ENCODE measurements at places on chromosomes 5 and 9.

DNA sequence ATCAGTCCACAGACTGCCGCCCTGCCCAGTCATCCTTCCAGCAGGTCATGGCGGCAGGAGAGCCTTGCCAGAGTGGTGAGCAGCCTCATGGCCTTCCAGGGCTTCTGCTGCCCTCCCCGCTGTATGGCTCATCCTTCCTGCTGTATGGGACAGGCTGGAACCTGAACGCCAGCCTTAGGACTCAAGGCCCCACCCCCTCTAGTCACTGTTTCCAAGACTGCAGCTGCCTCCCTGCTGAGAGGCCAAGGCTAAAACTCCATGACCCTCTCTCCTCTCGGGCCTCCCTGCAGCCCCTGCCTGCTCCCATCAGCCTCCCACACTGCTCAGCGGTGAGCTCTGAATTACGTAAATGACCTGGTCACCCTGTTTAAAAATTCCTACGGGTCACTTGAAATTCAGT lies 227.5 kb downstream of the AGTPBP1 start:
- no peak for DNase-seq

DNA sequence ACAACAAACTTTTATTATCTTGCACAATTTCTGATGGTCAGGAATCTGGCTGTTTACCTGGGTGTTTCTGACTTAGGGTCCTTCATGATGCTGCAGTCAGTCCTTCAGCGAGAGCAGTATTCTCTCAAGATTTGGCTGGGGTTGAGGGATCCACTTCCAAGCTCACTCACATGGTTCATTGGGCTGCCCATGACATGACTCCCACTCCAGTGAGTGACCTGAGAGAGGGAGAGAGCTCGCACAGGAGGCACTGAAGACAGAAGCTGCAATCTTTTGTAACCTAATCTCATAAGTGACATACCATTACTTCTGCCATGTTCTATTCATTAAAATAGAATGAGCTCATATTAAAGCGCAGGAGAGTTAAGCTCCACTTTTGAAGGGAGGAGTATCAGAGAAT lies 212.6 kb downstream of the SPATA31D1 start:
- DNase-seq, result no peak

DNA sequence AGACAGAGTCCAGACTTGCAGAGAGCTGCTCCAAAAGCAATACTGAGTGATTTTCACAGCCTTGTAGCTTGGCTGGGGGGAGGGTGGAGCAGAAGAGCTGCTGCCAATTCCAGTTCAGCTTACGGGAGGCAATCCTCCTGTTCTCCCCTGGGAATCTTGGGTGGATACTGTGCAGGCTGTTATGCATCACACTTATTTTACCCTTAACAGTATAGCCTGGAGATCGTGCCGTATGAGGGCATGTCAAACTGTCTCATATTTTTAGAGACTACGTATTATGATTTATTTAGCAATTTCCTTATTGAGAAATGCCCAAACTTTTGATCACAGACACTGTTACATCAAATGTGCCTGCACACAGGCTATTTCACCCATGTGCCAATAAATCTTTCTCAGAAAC lies 85.2 kb downstream of the BASP1 start:
- DNase-seq, result no peak

DNA sequence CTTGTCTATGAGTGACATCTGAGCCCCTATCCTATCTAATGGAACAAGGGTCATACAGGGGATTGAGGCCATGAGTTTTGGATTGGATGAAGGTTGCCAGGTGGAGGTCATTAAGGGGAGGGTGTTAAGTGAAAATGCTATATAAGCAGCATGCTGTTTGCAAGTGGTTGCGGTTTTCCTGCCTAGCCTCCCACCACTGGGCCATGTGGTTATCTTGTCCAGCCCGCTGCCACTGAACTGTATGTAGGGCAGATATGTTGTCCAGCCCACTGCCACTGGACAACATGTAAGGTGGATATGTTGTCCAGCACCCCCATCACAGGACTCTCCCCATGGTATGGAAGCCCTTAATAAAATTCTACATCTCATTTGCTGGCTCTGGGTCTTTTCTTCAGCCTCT lies 200.0 kb downstream of the FGF10 start:
- no peak for DNase-seq

DNA sequence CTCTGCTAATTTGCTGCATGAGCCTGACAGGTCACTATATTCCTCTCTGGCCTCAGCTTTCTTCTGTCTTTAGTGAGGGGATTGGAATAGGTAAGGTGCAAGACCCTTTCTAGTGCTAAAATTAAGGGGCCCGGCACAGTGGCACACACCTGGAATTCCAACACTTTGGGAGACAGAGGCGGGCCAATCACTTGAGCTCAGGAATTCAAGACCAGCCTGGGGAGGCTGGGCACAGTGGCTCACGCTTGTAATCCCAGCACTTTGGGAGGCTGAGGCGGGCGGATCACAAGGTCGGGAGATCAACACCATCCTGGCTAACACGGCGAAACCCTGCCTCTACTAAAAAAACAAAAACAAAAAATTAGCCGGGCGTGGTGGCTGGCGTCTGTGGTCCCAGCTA lies 37.2 kb downstream of the EGR1 start:
- DNase-seq, result no peak

DNA sequence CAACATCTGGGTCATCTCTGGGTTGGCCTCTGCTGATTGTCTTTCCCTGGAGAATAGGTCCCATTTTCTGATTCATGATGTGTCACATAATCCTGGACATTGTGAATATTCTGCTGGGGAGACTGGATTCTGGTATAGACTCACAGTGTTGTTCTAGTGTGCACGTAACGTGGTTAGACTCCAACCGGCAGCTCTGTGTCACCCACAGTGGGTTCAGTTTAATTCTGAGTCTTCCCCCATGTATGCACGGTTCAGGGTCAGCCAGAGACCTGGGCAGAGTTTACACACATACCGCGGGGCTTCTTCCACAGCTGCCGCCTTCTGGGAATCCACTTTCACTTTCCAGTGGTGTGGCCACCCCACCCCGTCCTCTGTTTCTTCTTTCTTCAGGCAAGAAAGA lies 38.0 kb upstream of the LRRC14B start:
- no peak for DNase-seq

DNA sequence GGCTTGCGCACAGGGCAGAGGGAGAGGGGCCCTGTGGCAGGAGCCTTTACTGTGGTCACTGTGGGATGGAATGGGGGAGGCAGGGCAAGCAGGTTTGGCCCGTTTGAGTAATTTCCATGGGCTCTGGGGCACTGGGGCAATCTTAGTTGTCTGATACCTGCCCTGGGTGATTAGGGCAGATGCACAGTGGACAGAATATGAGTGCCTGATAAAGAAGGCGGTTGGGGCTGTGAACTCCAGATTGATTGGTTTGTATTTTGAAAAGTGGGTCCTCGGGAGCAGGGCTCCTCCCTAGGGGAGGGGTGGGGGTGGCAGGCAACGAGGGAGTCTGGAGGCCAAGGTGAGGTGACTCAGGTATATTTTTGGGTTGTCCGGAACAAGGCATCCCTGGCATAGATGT lies 247.5 kb downstream of the NSG2 start:
- DNase-seq, result no peak

DNA sequence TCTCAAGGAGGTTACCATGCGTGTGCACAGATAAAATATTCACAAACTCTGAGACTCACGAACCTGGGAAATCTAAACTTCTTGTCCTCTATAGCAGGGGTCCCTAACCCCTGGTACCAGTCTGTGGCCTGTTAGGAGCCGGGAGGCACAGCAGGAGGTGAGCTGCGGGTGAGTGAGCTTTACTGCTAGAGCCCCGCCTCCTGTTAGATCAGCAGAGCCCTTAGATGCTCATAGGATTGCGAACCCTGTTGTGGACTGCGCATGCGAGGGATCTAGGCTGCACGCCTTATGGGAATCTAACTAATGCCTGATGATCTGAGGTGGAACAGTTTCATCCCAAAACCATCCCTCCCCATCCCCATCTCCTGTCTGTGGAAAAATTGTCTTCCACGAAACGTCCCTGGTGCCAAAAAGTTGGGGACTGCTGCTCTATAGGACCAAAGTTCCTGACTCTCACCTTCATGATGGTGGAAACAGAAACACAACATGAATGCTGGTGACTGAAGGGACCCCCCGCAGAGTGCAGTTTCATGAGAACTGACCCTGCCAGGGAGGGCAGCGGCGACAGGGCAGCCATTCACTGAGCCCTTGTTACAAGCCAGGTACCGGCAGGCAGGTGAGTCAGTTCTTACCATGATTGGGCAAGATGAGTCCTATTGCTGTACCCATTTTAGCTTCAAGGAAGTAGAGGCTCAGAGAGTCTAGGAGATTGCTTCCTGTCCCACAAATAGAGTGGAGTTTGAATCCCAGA lies 181.9 kb downstream of the RGS3 start:
- DNase-seq, result no peak

GRCh38 chr5:165014439-165014838 lies 1509.0 kb downstream of the MAT2B start:
- DNase-seq, result no peak

DNA sequence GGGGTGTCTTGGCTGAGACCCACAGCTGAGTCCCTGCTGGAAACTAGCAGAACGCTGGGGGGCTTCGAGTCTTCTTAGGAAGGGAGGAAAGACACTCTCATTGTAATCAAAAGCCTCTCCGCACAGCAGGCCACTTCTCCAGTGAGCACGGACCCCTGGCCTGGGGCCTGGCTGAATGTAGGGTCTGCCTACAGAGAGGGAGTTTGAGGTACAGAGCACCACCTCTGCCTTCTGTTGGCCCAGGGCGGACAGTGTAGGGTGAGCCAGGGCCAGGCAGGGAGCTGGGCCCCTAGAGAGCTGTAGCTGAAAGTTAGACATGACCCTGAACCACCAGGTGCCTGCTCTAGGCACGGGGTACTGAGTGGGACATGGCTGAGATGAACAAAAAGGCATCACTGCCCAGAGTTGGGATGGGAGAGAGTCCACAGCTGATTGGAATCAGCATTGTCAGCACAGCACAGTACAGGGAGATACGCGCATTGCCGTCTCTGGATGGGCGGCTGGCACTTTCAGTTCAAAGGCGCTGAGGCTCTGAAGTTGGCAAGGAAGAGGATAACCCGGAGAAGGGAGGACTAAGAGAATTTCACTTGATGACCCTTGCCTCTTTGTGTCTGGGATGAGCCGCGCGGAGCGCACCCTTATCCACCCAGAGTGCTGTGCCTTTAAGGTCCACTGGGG lies 363 bp upstream of the SLC25A48 start:
- DNase-seq, result no peak

DNA sequence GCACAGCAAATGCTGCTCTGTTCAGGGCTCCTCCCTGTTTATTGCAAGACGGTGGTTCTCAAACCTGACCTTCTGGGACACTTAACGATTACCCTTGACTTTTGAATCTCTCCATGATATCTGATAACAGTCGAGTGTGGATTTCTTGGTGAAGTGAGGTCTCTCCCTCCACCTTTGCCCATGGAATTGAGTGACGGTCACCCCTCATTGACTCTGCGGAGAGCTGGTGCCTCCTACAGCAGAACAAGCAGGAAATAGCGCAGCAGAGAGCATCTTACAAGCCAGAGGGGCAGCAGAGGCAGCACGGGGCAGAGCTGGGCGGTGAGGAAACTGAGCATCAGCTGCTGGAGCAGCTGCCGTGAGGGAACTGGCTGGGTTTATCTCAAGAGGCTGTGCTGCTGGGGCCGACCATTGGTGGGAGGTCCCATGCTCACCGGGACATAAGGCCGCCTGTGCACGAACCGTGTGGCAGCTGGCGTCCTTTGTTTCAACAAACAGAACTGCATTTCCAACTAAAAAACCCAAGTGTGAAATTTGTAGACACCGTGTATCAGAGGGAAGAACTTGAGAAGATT lies 189.8 kb downstream of the MTRR start:
- DNase-seq, result no peak

GRCh38 chr9:117286245-117286644 lies 128.6 kb downstream of the ASTN2 start:
- no peak for DNase-seq

DNA sequence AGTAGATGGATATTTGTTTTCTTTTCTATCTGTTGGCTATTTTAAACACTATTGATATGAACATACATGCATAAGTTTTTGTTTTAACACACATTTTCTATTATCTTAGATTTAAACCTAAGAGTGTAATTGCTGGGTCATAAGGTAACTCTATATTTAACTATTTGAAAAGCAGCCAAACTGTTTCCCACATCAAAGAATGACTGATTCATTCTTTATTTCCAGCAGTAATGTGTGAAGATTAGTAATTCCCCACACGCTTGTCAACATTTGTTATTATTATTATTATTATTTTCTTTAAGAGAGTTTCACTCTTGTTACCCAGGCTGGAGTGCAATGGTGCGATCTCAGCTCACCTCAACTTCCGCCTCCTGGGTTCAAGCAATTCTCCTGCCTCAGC lies 1495.8 kb downstream of the EFNA5 start:
- no peak for DNase-seq

DNA sequence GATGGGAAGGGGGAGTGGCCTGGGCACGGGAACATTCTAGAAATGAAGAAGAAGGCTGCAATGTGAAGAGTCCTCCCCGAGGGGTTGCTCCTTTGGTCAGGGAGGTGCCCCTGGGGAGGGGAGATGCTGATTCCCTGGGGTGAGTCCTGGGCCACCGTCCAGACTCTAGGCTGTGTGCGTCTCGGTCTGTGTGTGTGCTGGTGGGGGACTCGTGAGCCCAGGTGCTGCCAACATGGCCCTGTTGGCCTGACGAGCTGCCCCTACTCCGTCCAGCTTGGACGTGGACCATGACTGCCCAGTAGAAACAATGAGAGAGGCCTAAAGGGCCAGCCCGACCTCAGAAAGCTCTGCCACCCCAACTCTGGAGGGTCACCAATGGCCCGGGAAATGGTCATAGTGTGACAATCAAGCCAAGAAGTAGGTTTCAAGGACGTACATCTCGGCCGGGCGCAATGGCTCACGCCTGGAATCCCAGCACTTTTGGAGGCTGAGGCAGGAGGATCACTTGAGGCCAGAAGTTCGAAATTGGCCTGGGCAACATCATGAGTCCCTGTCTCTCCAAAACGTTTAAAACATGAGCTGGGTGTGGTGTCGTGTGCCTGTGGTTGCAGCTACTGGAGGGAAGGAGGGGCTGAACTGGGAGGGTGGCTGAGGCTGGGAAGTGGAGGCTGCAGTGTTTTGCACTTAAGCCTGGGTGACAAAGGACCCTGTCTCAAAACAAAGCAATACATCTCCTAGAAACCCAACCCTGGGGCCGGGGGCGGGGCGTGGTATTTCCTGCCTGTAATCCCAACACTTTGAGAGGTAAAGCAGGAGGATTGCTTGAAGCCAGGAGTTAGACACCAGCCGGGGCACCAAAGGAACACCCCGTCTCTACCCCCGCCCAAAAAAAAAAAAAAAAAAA lies 17.0 kb downstream of the LHX3 start:
- no peak for DNase-seq

- no peak for DNase-seq
These were observed 10.6 kb downstream of the CDKN2A start for GRCh38 chr9:21983561-21983935.

- no peak for DNase-seq
These were observed 35.0 kb upstream of the HMHB1 start for GRCh38 chr5:143776951-143777350.

DNA sequence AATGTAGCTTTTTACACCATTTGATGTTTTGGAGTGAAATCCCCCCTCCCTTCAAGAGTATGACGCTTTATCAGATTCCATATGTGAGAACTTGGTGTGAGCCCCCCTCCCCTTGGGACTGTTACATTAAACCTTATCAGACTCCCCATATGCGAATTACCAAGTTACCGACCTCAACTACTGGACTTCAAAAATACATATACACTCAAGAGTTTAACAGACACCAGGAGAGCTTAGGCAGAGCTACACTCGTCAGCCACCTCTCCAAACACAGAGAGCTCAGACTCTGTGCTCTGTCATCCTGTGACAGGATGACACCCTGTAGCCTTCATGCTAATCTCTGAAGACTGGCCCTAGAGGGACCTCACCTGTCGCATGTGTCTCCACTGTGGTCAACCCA lies 50.2 kb downstream of the FAM114A2 start:
- DNase-seq, result no peak
